ENCODE measurements at places on chromosomes 1 and 21.

- DNase-seq: no peak
Observed at GRCh38 chr21:34679051-34679450, 10.3 kb downstream of the CLIC6 start.

DNA sequence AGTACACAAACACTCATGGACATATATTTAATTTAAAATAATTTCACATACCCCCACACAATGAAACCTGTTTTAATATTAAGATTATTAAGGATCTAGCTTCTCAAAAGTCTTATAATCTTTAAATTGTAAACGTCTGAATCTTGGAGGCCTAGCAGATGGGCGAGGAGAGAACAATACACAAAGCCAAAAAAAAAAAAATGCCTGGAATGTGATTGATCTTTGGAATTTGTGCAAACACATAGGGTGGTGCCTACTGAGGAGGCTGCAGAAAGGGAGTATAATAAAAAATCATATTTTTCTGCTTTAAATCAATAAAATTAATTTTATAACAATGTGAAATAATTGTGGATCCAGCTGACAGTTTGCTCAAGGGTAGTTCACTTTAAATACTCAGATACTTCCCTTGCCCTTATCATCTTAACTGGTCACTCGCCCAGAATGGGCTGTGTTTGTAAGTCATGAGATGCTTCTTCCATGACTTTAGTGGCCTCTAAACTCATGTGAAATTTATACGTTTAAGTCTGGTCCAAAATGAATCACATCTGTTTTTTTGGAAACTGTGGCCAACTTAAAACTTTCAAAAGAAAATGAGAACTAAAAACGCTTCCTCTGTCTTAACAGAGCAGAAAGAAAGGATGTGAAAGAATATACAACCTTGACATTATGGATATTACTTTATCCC is 802.8 kb upstream of the CXADR start:
- DNase-seq: no peak

GRCh38 chr1:182629080-182629479 is 24.9 kb upstream of the RGS16 start:
- no peak for DNase-seq

- DNase-seq: no peak
Observed at GRCh38 chr1:232547938-232548484, 81.9 kb downstream of the SIPA1L2 start.

DNA sequence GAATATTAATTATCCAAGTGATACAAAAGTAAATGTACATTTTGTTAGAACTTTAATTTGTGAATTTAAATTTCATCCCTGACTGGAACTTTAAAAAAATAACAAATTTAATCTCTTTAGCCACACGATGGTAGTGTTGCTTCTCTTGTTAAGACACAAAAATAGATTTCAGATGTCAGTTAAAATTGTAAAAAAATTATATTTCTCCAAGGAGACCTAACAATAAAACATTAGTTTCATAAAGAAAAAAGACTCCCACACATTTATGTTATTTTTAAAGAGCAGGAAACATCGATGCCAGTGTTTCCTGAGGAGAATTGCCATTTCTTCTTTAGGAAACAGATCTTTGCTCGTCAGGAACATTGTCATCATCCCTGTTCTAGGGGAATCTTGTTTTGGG is 74.0 kb upstream of the DEPDC1 start:
- no peak for DNase-seq

- DNase-seq: no peak
Observed at GRCh38 chr1:227268943-227269342, 49.3 kb downstream of the CDC42BPA start.
